Activated CD4-positive, alpha-beta T cell treated with anti-CD3 and anti-CD28 coated beads for 48 hours (primary cell): ENCODE measurements at places on chromosomes 3 and 15.

DNA sequence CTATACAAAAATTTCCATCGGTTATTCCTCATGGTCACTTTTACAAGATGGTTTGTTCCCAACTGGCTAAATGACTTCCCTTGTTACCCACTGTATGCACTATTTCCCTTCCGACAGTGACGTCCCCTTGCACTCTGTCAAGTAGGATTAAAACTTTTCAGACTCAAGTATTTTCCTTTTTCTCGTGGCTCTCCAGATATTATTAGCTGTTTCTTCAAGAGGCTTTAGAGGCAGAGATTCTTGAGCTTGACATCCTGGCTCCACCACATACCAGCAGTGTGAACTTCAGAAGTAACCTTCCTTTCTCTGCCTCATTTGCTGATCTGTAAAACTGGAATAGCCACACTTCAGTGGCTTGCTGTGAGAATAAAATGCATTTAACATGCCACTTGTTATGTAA is 14.0 kb downstream of the CSNK1G1 start:
- no peak for DNase-seq

DNA sequence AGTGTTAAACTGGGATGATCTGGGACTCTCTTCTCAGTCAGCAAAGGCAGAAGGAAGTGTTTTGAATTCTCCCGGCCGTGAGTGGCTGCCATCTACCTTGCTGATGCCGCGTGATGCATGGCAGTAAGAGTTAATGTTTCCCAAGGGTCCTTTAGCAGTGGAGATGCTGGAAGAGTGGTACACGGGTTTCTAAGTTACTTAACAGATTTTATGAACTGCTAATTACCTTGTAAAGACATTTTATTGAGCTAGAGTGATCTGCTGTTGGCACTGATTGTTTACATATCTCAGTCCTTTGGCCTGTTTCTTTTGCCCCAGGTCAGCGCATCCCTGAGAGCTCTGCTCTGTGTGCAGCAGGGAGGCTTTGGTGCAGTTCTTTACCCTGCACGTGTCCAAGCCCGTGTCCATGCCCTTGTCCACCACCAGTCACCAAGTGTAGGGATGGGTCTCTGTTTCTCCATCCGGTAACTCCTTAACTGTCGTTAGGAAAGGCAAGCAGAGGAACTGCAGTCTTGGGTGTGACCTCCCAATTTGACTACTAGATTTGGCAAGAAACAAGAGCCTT is 172.3 kb downstream of the SLCO3A1 start:
- DNase-seq, result no peak

- no peak for DNase-seq
Measured at GRCh38 chr3:156586905-156587759, 32.2 kb upstream of the SSR3 start.

DNA sequence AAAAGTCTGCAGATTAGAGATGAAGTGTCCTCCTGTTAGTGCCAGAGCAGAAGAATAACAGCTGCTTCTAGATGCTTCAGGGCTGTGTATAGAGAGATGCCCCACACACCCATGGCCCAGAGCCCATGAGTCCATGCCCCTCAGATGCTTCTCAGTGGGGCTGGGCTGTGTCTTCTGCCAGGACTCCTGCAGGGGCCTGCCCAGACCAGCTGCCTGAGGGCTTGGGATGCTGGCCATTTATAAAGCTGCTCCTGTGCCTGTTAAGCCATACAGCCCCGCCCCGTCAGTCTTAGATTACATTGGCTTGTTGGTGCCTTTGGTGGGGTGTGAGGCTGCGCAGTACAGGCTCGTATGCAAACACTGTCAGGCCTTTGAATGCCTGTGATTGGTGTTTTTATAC is 318.0 kb upstream of the CTDSPL start:
- no peak for DNase-seq

- DNase-seq, result no peak
Measured at GRCh38 chr3:177928172-177928873, 607.9 kb upstream of the KCNMB2 start.

DNA sequence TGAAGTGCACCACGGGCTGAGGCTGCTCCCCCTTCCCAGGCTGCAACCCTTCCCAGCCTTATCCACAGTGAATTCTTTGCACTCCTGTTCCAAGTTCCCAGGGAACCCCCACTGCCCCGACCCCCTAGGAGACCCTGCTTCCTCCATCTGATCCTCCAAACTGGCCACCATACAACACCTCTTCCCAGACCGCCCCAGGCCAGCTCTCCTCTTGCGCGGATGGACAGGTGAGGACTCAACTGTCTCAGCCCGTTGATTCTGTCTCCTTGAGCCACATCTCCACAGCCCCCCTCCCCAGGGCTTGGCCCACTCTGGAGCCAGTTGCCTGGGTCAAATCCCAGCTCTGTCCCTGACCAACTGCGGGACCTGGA is 21.7 kb downstream of the GRIP2 start:
- no peak for DNase-seq

- no peak for DNase-seq
Measured at GRCh38 chr3:11602239-11602840, 41.4 kb downstream of the VGLL4 start.

DNA sequence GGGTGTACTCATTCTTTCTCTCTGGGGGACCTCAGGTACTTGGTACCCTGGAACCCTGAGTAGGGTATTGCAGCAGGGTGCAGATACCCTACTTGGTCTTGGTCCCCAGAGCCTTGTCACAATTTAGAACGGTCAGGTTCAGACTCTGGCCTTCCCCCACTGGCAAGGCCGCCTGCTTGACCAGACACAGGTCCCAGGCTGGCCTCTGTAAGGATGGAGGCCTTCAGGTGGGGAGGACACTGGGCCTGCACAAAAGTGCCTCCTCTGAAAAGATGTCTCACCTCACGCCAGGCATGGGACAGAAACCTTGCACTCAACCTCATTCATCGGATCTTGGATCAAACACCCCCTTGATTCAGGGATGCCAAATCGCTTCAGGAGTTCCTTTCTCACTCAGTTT is 158.4 kb downstream of the KLF13 start:
- DNase-seq, result no peak
